ENCODE measurements at places on chromosomes 3 and 15.

DNA sequence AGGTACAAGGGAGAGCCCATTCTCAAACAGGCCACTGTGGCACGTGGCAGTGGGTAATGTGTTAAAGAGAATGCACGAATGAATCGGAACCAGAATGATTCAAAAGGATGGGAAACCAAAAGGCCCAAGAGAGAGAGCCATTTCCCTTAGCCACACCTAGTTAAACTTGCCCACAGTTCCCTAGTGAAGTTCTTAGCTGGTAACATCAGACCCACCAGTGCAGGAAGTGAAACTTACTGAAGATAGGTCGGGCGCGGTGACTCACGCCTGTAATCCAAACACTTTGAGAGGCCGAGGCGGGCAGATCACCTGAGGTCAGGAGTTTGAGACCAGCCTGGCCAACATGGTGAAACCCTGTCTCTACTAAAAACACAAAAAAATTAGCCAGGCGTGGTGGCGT lies 97.1 kb downstream of the MEX3B start:
- DNase-seq, result peak; percentile 36

DNA sequence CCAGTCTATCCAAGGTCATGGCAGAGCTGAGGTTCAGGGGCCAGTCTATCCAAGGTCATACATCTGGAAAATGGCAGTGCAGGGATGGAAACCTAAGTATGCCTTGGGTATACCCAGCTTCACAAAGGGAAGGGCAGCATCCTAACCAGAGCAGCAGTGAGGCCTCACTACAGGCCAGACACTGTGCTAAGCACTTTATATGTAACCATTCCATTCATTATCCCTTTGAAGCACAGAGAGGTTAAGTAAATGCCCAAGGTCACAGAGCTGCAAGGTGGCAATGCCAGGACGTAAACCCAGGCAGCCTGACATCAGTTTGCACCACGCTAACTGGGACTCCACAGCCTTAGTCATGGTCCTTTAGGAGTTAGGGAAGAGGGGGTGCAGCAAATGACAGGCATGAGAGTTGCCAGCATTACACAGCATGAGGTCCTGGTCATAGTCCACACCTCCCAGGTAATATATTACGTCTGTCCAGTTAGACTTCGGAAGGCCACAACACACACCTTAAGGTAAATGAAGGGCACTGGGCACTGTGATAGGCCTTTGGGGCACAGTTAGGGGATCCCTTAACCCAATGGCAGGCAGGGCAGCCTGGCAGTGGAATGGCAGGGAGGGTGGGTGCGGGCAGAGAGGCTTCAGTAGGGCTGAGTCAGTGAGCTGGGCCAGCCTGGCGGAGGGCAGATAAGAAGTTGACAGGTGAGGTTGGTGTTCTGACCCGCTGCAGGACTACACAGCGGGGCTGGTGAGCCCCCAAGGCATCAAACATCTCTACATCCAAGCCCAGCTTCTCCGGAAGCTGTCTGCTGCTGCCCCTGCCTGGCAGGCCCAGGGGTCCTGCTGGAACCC lies 21.1 kb upstream of the CORO2B start:
- no peak for DNase-seq

- peak; percentile 87 for DNase-seq
These were observed 15.0 kb downstream of the PTH1R start for GRCh38 chr3:46892285-46893145.

DNA sequence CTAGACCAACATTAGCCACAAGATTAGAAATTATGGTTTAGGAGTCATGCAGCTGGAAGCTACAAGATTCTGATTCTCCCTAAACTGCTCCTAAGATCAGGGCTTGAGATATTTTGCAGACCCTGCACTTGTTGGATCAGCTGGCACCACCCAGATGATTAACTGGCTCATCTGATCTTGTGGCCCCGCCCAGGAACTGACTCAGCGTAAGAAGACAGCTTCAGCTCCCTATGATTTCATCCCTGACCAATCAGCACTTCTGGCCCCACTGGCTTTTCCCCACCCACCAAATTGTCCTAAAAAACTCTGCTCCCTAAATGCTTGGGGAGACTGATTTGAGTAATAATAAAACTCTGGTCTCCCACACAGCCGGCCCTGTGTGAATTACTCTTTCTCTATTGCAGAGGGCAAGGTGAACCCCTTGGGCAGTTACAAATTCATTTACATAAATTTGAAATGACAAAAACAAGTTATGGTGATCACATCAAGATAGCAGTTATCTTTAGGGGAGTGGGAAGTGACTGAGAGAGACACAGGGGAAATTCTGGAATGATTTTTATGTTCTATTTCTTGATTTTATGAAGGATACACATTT lies 76.5 kb downstream of the CD200R1L start:
- DNase-seq, result peak; percentile 93

DNA sequence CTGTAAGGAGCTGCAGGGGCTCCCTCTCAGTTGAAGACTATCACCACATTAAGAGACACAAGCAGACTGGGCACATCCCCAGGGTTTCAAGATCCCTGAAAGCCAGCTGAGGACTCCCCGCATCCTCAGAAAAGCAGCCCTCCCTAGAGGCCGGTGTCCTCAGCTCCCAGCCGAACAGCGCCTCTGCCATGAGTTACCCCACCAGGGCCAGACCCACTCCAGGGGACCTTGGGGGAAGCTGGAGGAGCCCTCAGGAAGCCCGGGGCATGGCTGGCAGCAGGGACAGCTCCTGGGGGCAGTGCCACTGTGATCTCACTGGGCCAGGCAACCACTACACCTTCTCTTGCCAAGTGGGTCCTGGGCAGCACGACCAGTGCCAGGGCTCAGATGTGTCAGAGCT lies 8.1 kb downstream of the KLF15 start:
- DNase-seq, result no peak

DNA sequence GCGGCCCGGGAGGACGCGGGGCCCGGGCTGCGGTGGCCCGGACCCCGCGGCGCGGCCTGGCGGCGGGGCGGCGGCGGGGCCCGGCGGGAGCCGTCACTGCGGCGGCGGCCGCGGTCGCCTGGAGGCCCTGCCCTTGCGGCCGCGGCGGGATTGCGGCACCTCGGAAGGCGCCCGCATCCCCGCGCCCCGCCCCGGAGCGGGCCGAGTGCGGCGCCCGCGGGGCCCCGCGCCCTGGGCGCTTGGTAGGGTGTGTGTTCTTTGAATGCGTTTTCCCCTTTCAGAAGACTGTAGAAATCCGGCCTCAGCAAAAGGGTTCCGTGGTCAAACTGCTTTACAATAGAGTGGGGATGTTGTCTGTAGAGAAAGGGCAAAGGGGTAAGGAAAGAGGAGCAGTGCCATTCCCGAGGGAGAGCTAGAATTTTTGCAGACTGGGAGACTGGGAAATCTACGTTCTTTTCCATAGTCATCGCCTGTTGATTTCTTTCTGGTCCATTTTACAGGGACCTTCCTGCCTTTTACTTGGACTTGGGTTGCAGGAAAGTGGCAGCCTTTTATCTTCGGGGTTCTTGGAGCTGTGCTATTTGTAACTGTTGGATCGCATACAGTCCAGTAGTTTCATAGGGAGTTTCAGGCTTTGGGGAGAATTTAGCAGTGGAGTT lies 630 bp downstream of the SNRK start:
- peak; percentile 78 for DNase-seq

- no peak for DNase-seq
These were observed 1.5 kb upstream of the AMOTL2 start for GRCh38 chr3:134375582-134376384.

DNA sequence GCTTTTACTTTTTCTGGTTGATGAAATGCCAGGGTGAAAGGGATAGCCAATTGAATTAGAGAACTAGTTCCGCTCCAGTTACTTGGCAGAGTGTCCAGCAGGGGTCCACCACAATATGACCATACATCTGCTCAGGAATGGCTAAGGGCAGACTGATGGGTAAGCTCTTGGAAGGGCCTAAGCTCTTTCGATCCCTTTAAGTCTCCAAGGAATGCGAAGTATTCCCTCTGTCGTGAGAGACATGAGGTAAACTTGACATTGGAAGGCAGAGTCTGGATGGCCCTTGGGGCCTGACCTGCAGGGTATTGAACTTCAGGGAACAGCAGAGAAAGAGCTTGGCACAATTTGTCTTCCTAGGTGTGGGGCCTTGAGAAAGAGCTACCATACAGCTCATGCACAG lies 805.8 kb downstream of the PLOD2 start:
- no peak for DNase-seq

DNA sequence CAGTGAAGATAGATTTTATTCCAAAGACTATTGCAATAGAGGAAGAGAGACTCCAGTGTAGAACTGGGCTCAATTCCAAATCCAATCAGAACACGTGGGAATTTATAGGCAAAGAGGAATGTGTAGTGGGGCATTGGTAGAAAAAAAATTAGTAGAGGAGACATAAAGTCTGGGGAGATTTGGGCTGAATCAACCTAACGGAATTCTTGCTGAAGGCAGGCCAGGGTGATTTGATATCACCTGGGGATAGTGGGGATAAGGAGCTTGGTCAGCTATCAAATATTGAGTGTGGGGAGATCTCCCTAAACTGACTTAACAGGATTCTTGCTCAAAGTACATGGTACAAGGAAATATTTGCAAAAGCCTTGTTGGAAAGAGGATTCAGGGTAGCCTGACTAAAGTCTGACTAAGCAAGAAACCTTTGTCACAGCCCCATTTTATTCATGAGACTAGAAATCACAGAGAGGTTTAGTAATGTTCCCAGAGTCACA lies 29.6 kb downstream of the SST start:
- no peak for DNase-seq

DNA sequence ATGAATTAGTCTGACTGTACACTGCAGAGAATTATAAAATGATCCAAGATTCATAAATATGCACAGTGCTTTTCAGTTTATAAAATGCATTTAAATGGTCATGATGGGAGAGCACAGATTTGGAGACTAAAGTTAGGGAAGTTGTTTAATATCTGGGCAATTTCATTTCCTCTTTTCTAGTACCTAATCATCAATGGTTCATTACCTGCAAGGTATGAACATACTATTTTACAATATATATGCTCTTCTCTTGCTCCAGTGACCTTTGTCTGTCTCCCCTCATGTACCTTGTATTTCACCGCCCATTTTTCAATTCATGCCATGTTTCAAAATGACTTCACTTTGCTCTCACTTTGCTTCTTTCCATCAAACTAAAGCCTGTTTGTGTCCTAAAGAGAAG lies 114.5 kb downstream of the SUCNR1 start:
- DNase-seq, result no peak

GRCh38 chr15:68232449-68232848 lies 2.9 kb upstream of the CLN6 start:
- DNase-seq, result peak; percentile 37

DNA sequence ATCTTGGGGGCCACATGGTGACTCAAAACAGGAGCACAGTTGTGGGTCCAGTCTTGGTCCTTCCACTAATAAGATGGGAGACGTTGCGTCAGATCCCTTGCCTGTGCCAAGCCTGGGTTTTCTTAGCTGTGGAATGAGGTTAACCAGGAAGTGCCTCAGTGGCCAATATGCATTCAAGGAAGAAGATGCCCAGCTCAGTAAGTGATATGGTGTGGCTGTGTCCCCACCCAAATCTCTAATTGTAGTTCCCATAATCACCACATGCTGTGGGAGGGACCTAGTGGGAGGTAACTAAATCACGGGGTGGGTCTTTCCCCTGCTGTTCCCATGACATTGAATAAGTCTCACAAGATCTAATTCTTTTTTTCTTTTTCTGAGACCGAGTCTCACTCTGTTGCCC lies 6.4 kb downstream of the ALG1L2 start:
- DNase-seq, result peak; percentile 28

GRCh38 chr3:147358144-147358992 lies 48.0 kb downstream of the ZIC4 start:
- DNase-seq, result no peak

DNA sequence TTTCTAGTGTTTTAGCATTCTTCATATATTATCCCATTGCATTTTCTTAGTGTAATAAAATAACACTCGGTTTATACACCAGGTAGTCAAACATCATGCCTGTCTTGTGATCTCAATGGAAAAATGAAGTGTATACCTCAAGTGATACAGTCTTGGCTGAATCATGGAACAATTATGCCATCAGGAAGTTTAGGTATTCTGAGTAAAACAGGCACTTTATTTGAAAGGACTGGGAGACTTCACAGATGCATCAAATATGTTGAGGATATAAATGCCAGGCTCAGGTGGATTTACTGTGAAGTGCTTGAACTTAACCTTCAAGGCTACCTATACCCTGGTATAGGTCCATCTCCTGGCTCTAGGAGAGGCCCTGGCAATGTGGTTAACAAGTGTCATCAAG lies 8.5 kb downstream of the TGFBR2 start:
- no peak for DNase-seq

- DNase-seq, result no peak
These were observed 2.0 kb upstream of the SLC26A6 start for GRCh38 chr3:48637305-48637704.

DNA sequence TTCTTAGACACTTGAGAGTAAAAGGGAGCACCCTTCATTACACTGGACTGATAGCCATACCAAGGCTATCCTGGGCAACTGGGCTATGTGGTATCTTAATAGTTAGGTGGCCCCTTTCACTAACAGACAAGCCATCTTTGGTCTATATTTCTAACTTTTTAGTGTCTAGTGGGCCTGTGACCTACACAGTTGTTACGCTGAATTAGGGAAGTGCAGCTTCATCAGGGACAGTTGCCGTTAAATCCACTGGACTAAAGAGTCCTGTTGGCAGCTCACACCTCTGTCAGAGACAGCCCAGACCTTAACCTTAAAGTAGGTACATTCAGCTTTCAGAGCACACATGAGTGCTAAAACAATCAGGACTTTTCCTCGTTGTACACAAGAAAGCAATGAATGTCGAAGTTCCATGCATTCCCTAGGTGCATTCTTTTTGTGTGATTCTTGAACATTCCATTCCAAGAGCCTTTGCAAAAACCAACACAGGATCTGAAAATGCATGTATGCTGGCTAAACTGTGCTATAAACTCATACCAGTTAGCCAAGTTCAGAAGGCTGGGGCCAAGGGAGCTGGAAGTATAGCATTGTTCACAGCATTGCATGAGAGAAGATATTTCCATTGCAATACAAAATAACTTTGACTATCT lies 230.2 kb upstream of the EIF1B start:
- DNase-seq, result no peak

DNA sequence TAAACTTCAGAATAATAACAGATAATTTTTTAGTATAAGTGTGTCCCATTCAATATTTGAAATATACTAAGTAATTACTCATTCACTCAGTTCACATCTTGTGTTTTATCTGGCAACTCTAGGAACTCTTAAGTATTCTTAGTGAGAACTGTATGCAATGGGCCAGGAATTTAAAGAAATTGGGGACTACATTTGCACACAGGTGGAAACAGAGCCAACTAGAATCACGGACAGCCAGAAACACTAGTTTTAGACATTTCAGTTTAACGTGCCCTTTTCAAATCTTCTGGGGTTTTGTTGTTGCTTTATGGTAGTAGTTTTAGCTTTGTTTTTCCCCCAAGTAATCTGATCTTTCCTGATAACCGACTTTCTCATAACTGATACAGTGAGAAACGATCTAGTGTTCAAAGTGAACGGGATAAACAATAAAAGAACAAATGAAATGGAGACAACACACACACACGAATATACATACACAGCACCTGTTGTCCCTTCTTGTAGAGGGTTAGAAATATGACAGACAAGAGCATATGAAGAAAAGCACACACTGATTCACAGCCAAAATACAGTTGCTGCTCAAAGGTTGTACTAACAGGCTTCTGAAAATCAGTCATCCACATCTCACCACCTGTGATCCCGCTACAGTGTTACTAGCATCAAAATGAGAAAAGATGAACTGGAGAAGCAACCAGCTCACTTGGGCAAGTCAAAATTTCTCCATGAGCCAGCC lies 167.0 kb downstream of the FMN1 start:
- no peak for DNase-seq

Data from suppressor macrophage treated with lipopolysaccharide for 1 hour (primary cell).